ENCODE measurements at places on chromosomes 13 and 19. TPM values are rescaled to one million over a fixed set of nuclear protein-coding genes. Genes with fewer than 3 reads are reported as not detected.

The CILP2 gene
- 0.22 TPM for total RNA-seq

The ZNF99 gene
- not detected for total RNA-seq

The CLEC17A gene
- total RNA-seq = not detected

The SELENOV gene
- not detected for total RNA-seq

The PSG3 gene
- total RNA-seq = 0.07 TPM

The CEACAM7 gene
- 0.10 TPM for total RNA-seq

The ZNF8 gene
- 0.79 TPM for total RNA-seq

The ASPDH gene
- total RNA-seq = not detected

The CTU1 gene
- 4.6 TPM for total RNA-seq

The PLEKHA4 gene
- 1.3 TPM for total RNA-seq

The WIZ gene
- 23.4 TPM for total RNA-seq

The FUT1 gene
- total RNA-seq = 0.09 TPM

The SETDB2 gene
- total RNA-seq = 2.1 TPM

The KLF2 gene
- total RNA-seq = 31.4 TPM

The MAMSTR gene
- total RNA-seq = 0.50 TPM

The OLFM2 gene
- 11.8 TPM for total RNA-seq

The SMIM24 gene
- 0.97 TPM for total RNA-seq

The GIPR gene
- 2.0 TPM for total RNA-seq

The LGALS4 gene
- total RNA-seq = 0.35 TPM

The CCNE1 gene
- 22.6 TPM for total RNA-seq

The PCDH20 gene
- not detected for total RNA-seq

The ZNF844 gene
- total RNA-seq = not detected

The FUT3 gene
- 0.08 TPM for total RNA-seq

The FFAR3 gene
- total RNA-seq = not detected

The DNAJC15 gene
- total RNA-seq = 0.16 TPM

The CD177 gene
- not detected for total RNA-seq

The C19orf38 gene
- total RNA-seq = not detected

The SYDE1 gene
- 17.5 TPM for total RNA-seq

The KRTDAP gene
- not detected for total RNA-seq

The LRRC63 gene
- 0.08 TPM for total RNA-seq

The FAM216B gene
- total RNA-seq = not detected

The HSH2D gene
- not detected for total RNA-seq

The PRR12 gene
- 38.2 TPM for total RNA-seq

The DLL3 gene
- 11.1 TPM for total RNA-seq

The NCAN gene
- total RNA-seq = 0.08 TPM

The NAXD gene
- total RNA-seq = 16.9 TPM

Measured in A549 treated with AZD2906 at 1 μM for 4 hours (cell line).